ENCODE measurements at places on chromosomes 5 and 9. TPM values are rescaled to one million over a fixed set of nuclear protein-coding genes. Genes with fewer than 3 reads are reported as not detected.

DNA sequence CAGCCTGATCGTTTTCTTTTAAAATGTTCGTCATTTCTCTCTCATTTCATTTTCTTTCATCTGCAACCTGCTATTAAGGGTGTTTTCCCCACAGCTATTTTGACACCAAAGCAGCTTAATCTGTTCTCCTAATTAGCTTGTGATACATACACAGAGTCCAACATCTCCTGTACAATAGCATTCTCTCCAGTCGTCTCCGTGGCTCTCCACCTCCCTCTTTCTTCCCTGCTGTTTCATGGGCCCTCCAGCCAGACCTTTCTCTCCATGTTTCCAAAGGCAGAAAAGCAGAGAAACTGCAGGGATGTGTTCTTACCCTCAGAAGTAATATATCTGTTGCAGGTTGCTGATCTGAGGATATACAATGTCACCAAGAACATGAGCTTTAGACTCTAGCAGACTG, 88.8 kb upstream of the SPOCK1 start:
- no peak for DNase-seq

GRCh38 chr9:93709600-93710369, 133.4 kb downstream of the PHF2 start:
- no peak for DNase-seq

The GPX8 gene
- total RNA-seq = not detected

DNA sequence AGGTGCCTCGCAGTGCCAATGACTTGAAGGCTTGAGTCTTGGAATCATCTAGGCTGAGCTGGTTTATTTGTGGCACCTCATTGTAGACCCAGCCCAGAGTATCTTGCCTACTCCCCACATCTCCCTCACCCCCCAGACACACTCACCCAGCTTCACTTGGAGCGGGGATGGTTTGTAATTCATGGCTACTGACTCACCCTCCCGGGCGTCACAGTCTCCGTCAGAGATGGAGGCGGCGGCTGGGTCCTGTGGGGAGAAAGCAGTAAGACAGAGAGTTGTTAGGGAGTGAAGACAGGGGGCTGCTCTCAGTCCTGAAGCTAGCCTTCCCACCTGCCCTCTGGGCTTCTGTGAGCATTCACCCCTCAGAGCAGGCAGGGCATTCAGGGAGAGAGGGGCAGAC, 29.0 kb upstream of the MYORG start:
- DNase-seq = no peak

The ARHGEF37 gene
- 1.1 TPM for total RNA-seq

The LOX gene
- total RNA-seq = not detected

DNA sequence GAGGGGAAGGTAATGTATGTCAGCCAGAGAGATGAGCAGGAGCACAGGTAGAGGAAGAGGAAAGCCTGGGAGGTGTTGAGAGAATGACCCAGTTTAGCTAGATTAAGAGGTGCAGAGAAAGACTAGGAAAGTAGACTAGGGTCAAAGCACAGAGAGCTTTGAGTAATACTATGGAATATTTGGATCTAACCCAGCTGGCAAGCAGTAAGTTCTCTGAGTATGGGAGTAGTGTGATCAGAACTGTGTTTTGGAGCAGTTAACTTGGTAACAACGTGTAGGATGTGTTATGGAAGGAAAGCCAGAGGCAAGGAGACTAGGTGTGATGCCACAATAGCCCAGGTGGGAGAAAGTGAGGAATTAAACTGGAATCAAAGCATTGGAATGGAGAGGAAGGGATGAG, 84.9 kb upstream of the PTGER4 start:
- no peak for DNase-seq

- DNase-seq = no peak
These were observed 147.5 kb upstream of the TSLP start for GRCh38 chr5:110923971-110924370.

- DNase-seq = no peak
These were observed 202.7 kb upstream of the PIK3R1 start for GRCh38 chr5:68012831-68013230.

Data from activated CD8-positive, alpha-beta T cell treated with anti-CD3 and anti-CD28 coated beads for 36 hours (primary cell).